ENCODE measurements at places on chromosomes 12 and 14.

DNA sequence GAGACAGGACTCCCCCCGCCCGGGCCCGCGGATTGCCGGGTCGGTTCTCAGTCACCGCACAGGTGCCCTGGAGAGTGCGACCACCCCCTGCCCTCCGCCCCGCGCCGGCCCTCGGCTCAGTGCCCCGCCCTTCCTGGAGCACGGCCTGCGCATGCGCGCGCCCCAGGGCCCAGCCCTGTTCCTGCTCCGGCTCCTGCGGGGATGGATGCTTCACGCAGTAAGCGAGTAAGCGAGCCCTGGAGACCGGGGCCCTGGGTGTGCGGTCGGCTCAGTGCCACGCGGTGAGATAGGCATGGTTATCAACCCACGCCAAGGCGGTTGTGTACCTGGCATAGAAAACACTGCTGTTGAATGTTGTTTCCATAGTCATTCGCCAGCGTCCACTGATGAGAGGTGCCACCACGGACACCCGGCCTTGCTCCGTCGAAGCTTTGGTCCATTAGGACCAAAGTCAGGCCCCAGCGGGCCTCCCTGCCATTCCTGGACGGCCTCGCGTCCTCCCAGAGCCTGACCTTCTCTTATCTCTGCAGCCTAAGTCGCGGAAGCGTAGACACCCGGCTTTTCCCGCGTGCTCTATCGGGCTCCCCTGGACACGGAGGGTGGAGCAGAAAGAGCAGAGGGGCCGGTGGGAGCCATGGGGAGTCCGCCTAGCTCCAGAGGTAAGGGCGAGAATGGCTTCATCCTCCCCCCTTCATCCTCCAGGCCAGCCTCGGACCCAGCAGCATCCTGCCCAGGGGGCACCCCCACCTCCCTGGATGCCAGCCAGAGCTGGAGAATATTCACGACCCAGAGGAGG lies 90.6 kb downstream of the PAPOLA start:
- peak; percentile 56 for DNase-seq

DNA sequence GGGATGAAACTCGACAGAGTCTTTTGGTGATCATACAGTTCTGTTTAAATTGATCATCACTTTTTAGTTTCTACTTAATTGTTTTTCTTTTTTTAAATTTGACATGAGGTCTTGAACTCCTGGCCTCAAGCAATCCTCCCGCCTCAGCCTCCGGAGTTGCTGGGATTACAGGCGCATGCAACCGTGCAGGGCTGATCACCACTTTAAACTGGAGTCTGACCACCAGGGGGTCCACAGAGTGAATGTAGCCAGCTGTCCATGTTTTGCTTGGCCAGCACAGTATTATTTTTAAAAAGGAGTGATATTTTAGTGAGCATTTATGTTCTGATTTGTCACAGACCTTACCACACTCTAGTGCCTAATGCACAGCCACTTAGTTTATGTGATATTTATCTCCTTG lies 10.7 kb downstream of the DAAM1 start:
- no peak for DNase-seq

DNA sequence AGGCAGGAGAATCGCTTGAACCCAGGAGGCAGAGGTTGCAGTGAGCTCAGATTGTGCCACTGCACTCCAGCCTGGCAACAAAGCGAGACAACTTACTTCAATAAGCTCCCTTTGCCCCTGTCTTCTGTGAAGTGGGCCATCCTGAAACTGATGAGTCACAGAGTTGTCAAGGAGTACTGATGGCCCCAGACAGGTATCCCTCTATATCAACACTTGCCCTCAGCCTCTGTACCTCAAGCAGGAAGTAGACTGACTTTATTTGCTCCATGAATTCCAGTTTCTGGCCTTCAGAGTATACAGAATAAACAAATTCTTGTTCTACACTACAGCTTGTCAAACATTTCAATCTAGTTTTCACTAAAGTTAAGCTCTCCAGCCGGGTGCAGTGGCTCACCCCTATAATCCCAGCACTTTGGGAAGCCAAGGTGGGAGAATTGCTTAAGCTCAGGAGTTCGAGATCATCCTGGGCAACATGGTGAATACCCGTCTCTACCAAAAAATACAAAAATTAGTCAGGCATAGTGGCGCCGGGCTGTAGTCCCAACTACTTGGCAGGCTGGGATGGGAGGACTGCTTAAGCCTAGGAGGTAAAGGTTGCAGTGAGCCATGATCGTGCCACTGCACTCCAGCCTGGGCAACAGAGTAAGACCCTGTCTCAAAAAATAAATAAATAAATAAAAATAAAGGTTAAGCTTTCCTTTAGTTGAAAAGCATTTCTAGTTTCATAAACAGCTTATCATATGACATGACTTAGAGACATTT lies 16.4 kb upstream of the LRP10 start:
- no peak for DNase-seq

- no peak for DNase-seq
Measured at GRCh38 chr12:93108985-93109384, 179.9 kb upstream of the EEA1 start.

- DNase-seq, result peak; percentile 35
Measured at GRCh38 chr14:39434401-39434800, 2.2 kb upstream of the FBXO33 start.

- no peak for DNase-seq
Measured at GRCh38 chr14:85853996-85854526, 324.1 kb downstream of the FLRT2 start.

GRCh38 chr12:124603100-124603541 lies 35.7 kb upstream of the NCOR2 start:
- DNase-seq, result no peak

- no peak for DNase-seq
Measured at GRCh38 chr12:30880061-30880460, 46.5 kb upstream of the TSPAN11 start.

- peak; percentile 44 for DNase-seq
Measured at GRCh38 chr12:68462803-68463202, 130.6 kb upstream of the MDM1 start.

DNA sequence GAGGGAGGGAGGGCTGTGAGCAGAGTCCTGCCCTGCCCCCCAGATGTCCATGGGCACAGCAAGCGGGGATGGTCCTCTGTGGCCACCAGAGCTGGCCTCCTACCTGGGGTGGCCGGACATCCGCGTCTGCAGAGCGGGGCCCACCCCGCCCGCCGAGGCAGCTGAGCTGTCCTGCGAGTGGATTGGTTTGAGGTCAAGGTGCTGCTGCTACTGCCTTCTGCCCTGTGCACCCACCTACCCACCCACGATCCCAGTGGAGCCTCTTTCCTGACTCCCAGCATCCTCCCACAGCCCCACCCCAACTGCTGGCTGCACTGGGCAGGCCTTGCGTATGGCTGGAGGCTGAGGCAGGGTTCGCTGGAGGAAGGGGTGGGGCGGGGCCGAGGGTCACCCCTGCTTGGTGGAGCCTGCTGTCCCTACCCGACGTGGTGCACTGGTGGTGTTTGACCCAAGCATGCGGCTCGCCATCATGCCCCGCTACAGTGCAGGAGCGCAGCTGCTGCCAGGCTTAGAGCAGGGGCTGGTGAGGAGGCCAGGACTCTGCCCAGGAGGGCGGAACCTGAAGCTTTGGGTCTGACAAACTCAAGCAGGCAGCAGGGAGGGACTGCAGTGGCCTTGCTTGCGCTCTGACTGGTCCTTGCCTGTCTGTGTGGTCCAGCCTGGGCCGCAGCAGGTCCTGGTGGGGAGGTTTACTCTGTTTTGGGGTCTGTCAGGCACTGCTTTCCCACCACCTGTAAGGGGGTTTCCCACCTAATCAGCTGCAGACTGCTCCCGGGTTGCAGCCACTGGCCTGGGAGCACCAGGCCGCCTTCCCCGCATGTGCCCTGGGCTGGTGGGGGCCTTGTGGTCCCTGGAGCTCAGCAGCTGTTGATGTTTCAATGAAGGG lies 23.7 kb downstream of the CEP170B start:
- no peak for DNase-seq

DNA sequence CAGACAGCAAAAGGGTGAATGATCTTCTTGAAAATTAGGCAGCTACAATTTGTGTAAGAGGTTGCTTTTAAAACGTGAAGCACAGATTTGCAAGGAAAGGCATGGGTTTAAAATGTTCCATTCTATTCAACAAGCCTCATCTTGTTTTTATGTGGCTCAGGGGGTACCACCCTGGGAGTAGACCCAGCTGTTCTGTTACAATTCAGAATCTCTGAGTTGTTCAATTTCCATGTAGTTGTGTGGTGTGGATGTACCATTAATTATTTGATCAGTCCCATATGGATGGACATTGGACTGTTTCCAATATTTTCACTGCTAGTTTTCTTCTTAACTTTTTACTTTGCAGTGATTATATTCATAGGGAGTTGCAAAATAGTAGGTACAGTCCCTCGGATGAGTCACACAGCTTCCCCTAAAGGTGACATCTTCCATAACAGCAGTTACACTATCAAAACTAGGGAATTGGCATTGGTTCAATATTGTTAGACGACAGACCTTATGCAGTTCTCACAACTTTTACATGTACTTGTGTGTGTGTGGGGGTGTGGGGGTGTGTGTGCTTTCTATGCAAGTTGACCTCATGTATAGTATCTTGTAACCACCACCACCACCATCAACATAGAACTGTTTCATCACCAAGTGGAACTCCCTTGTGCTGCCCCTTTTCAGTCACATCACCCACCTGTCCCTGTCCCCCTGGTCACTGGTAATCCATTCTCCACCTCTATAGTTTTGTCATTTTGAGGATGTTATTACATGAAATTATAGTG lies 59.0 kb upstream of the CAPRIN2 start:
- no peak for DNase-seq

- DNase-seq, result no peak
Measured at GRCh38 chr12:72269491-72269890, 2.7 kb upstream of the TRHDE start.

- no peak for DNase-seq
Measured at GRCh38 chr12:75954749-75955148, 76.8 kb downstream of the PHLDA1 start.

GRCh38 chr12:113781415-113782198 lies 184.5 kb downstream of the RBM19 start:
- DNase-seq, result no peak

GRCh38 chr12:42857106-42857505 lies 267.6 kb upstream of the PRICKLE1 start:
- DNase-seq, result no peak

DNA sequence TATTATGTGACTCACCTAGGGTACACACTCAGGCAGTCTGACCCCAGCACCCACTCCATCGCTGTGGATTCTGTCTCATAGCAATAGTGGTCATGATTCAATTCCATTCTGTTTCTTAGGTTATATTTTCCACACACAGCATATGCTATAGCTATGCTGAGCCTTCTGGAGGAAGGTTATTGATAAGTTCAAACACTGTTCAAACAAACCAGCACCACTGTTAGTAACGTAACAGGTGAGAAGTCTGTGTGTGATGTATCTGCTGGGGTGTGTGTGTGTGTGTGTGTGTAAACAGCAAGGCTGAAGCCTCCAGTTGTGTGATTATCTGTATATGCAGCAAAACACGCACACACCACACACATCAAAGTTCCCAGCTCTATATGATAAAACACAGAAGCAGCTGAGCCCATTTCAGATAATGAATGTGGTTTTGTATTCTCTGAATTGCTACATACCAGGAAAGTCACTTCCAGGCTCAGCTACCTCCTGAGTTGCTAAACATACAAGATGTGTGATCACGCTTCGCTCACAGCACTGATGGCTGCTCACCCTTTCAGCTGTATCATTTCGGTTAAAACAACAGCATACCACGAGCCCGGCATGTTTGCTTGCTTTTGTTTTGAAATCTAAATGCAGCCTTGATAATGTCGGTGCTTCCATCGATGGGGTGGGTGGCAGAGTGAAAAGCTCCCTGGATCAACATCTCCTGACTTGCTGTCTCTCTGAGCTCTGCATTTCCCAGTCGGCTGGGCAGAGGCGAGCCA lies 6.8 kb upstream of the SYNE3 start:
- peak; percentile 89 for DNase-seq
